ENCODE measurements at places on chromosomes 1 and 21.

DNA sequence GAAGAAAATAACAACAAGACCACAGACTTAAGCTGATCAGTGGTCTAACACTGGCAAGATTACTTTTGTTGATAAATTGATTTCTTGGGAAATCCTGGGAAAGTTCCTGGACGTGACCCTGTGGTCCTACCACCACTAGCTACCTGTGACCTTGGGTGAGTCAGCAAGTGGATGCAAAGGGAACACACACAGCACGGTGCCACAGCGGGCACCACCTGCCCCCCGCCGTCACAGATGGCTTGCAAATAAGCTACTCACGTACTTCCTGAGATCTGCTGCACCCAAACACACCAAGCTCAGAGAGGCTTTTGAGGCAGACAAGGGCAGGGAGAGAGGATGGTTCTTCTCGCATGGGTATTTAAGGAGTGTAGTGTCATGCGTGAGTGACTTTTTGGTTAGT is 12.7 kb downstream of the CFAP298 start:
- DNase-seq, result no peak

- DNase-seq, result peak; percentile 54
Observed at GRCh38 chr1:66769512-66770229, 17.4 kb downstream of the DYNLT5 start.

- no peak for DNase-seq
Observed at GRCh38 chr1:179785031-179785431, 41.9 kb downstream of the FAM163A start.

- no peak for DNase-seq
Observed at GRCh38 chr1:9361630-9362260, 69.1 kb downstream of the SPSB1 start.

- DNase-seq, result no peak
Observed at GRCh38 chr21:44067011-44067839, 40.0 kb upstream of the PWP2 start.

DNA sequence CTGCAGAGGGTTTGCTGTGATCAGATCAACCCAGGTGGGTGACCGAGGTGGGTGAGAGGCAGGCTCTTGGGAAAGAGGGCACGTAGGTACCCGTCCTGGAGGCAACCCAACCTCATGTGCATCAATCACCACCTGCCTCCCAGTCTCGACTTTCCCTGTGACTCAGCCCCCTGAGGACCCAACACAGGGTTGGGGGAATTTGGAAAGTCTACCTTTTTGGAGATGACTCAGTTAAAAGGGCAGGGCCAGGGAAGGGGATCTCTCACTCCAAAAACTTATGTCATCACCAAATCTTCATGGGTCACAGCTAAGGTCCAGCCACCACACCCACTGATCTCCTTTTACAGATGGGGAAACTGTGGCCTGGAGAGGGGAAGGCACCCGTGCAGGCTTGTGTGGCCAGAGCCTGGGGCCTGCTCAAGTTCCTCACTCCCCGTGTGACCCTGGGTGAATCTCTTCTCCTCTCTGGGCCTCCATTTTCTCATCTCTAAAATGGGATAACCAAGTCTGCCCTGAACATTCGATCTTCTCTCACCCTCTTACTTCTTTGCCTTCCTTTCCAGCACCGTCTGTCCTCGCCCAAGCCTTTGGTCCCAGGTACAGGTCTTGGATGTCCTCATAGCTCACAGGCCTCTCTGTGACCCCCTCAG is 34.6 kb upstream of the WNT4 start:
- DNase-seq, result no peak

DNA sequence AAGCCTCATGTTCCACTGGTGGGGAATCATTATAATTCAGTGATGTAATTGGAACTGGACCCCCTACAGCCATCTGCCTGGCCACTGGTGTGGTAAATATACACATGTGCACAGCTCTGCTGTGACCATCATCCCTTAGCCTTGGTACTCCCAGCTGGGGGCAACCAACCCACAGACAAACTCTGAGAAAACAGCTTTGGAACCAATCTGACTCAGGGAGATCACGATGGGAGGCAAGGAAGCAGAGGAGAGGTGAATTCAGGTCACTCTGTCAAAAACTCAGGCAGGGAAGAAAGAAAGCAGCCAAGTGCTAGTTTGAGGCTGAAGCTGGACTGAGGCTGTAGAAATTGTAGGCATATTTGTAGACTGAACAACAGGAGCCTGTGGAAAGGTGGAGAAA is 197.8 kb upstream of the GALNT2 start:
- no peak for DNase-seq

DNA sequence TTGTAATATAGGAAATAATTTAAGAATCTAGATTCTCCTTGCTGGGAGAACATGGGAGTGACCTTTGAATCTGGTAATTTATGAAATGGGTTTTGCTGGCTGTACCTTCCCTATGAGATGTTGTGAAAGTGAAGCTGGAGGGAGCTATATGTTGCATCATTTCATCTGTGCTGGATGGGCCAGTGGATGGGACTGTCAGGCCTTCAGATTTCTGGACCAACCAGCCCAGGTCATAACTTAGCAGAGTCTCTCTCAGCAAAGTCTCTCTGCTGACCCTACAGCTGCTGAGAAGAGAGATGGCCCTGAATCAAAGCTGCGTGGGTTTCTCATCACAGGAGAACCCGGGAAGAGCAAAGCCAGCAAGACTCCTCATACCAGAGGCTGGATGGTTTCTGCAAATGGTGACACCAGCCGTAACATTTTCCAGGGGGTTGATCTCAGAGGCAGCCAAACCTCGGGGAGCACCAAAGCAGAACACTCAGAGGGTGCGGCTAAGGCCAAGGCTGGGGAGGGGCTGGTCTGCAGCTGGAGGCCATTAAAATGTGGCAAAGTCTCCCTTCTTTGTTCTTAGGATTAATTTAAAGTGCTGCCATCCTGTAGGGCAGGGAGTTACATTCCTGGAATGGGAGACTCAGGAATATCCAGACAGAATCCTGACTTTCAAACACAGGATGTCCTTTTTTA is 18.2 kb upstream of the PTGFRN start:
- no peak for DNase-seq

DNA sequence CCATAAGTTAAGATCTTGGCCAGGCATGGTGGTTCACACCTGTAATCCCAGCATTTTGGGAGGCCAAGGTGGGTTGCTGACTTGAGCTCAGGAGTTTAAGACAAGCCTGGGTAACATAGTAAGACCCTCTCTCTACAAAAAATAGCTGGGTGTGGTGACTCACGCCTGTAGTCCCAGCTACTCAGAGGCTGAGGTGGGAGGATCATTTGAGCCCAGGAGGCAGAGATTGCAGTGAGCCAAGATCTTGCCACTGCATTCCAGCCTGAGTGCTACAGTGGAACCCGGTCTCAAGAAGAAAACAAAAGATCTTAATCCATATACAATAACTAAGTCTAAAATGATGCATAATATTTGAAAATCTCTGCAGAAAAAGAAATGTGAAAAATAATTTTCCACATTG is 165.5 kb upstream of the NR5A2 start:
- DNase-seq, result no peak

Data from CD4-positive, alpha-beta T cell treated with Interleukin-21 for 1 hour (primary cell).